ENCODE measurements at places on chromosomes 5 and 9. TPM values are rescaled to one million over a fixed set of nuclear protein-coding genes. Genes with fewer than 3 reads are reported as not detected.
A peak's percentile ranks its signal among the peaks of the same experiment; 100 is the strongest.

Gene CAVIN4
- total RNA-seq = 0.05 TPM

Gene RABGAP1
- total RNA-seq = 25.7 TPM

Gene PCDHA12
- total RNA-seq = 0.08 TPM

Gene CTSV
- 0.42 TPM for total RNA-seq

Gene RUSC2
- total RNA-seq = 2.1 TPM

Gene GMCL2
- total RNA-seq = not detected

Gene DRD1
- total RNA-seq = not detected

Gene SLC34A3
- total RNA-seq = not detected

Gene INSYN2B
- total RNA-seq = 0.08 TPM

Gene BTNL8
- total RNA-seq = 0.67 TPM

GRCh38 chr5:131488463-131488862, 146.6 kb downstream of the RAPGEF6 start:
- no peak for DNase-seq

- no peak for DNase-seq
Measured at GRCh38 chr9:79565245-79565644, 6.5 kb upstream of the TLE4 start.

GRCh38 chr9:13439685-13440476, 160.4 kb upstream of the MPDZ start:
- DNase-seq = no peak

- DNase-seq = no peak
Measured at GRCh38 chr9:70073756-70074155, 30.1 kb downstream of the MAMDC2 start.

- DNase-seq = no peak
Measured at GRCh38 chr9:36163786-36164170, 5.4 kb upstream of the CCIN start.

DNA sequence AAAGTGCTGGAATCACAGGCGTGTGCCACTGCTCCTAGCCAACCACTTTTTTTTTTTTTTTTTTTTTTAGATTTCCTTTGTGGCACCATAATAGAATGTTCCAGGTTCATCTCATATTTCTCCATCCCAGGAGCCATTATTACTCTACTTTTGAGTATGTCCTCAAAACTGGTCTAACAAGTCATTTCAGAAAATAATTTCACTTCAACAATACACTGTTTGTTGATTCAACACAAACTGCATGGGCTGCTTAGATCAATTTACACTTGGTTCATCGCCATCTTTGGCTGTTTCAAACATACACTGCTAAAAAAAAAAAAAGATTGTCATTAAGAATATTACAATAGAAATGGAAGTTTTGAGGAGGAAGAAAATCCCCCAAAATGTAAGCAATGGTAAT, 57.9 kb downstream of the CSNK1A1 start:
- no peak for DNase-seq

DNA sequence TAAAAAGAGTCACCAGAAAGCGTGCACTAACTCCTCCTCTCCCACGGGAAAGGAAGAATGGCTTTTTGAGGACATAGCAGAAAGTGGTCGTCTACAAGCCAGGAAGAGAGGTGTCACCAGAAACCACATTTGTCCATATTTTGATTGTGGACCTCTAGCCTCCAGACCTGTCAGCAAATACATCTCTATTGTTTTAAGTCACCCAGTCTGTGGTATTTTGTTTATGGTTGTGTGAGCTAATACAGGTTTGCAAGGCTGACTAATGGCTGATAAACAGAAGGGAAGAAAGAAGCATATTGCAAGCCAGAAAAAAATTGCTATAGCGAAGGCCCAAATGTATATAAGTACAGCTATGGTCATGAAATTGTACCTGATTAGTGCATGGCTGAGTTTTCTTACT, 21.4 kb downstream of the WDR70 start:
- DNase-seq = no peak

- DNase-seq = no peak
Measured at GRCh38 chr5:156824800-156825199, 25.3 kb upstream of the PPP1R2B start.

GRCh38 chr5:13580058-13580457, 364.4 kb downstream of the DNAH5 start:
- DNase-seq = no peak

DNA sequence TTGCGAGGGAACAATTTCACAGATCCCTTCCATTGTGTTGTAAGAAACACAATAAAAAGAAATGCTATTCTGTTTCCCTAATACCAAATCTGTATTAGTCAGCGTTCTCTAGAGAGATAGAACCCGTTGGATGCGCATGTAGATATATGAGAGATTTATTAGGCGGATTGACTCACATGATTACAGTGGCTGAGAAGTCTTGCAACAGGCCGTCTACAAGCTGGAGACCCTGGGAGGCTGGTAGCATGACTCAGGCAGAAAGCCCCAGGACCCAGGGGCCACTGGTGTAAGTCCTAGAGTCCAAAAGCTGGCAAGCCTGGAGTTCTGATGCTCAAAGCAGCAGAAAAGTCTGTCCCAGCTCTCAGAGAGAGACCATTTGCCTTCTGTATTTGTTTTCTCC, 18.4 kb upstream of the IL17B start:
- DNase-seq = no peak

- DNase-seq = no peak
Measured at GRCh38 chr9:128245421-128246151, 30.2 kb downstream of the GOLGA2 start.

DNA sequence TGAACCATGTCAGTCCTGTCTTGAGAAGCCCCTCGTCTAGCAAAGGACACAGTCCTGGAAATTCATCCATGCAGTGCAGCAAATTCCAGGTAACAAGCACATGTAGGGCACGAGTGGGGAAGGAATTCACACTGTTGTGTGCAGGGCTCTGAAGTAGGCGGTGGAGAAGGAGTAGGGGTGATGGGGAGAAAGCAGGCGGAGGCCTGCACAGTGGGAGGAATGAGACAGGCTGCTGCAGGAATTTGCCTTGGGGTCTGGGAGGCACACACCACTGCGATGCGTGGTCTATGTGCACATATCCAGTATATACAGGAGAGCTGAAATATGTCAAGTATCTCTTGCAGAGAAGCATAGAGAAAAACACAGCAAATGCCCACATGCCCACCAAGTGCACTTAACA, 249.2 kb upstream of the IRX2 start:
- DNase-seq = no peak

DNA sequence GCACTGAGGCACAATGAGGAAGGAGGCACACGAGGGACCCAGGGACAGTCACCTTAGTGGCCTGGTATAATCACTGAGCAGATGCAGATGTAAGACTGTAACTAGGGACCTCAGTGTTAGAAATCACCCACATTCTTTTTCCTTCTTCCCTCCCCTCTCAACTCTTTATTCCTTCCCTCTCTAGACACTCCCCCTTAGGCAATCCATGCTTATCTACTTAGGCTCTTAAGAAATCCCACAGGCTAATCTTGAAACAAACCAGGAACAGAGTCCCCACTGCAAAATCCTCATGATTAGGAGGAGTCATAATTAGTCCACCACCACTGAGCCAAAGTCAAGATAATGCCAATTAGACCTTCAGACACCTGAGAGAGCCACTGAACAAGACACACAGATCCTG, 84.7 kb downstream of the ELAVL2 start:
- DNase-seq = no peak

GRCh38 chr9:88396836-88397577, 8.8 kb downstream of the SPIN1 start:
- DNase-seq = no peak

DNA sequence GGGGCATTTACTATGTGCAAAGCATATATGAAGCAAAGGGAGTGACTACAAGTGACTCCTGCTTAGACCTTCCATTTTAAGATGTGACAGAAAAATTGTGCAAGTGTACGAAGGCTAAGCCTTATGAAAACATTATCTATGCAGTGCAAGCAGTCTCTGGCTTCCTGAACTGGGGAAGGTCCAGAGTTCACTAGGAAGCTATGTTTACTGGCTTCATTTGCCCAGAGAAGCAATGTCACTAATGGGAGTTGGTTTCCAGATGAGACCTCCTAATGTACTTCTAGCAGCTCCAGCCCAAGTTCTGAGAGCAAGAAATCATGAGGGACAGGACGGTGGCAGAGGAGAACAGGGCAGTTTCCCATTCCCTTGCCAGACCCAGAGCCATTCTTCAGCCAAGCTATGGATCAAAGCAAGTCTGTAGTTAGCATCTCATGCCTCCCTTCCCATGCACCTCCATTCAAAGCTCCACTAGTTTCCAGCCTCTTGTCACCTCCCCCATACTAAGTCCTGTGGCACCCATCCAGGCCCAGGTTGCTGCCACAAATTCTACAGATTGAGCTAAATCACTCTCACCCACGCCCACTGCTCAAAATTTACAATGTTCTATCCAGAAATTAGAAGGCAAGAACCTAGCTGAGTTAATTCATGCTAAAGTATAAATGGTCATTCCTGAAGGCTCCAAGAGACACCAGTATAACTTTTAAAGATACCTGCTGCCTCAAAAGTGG, 21.8 kb downstream of the MCTP1 start:
- no peak for DNase-seq

- no peak for DNase-seq
Measured at GRCh38 chr5:7678030-7678429, 172.9 kb downstream of the CFAP90 start.

DNA sequence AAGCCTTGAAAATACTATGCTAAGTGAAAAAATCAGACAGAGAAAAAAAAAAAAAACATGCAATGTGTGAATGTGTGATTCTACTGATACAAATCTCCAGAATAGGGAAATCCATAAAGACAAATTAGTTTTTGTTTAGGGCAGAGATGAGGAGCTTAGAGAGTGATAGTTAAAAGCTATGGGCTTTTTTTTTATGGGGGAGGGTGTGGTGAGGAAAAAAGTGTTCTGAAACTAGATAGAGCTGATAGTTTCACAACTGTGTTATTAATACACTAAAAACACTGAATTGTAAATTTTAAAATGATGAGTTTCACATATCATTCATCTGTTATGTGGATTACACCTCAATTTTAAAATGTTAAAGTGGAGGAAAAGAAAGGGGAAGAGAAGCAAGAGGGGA, 228.3 kb upstream of the ZNF462 start:
- DNase-seq = no peak

GRCh38 chr5:67161767-67162166, 34.8 kb downstream of the CD180 start:
- no peak for DNase-seq

GRCh38 chr9:33506626-33507370, 17.3 kb upstream of the ANKRD18B start:
- no peak for DNase-seq

GRCh38 chr5:175717837-175718236, 60.0 kb downstream of the HRH2 start:
- DNase-seq = no peak

DNA sequence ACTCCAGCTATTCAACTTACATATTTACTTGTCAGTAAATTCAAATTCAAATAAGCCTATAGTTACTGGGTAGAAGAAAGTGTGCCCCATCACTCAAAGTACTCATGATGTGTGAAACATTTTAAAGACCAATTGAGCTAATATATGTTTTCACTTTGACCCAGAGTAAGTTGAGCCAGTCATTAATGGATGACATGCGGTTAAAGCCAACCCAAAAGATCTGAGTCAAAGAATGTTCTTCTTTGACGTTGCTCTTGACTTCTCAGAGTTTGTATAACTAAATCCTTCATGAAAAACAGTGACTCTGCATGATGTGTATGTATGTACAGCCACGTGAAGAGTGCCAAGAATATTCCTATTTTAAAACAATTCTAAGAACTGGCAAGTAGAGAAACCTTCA, 237.4 kb downstream of the NR2F1-AS1 start:
- no peak for DNase-seq

- DNase-seq = peak; percentile 29
Measured at GRCh38 chr5:78547731-78548615, 100.6 kb downstream of the LHFPL2 start.

DNA sequence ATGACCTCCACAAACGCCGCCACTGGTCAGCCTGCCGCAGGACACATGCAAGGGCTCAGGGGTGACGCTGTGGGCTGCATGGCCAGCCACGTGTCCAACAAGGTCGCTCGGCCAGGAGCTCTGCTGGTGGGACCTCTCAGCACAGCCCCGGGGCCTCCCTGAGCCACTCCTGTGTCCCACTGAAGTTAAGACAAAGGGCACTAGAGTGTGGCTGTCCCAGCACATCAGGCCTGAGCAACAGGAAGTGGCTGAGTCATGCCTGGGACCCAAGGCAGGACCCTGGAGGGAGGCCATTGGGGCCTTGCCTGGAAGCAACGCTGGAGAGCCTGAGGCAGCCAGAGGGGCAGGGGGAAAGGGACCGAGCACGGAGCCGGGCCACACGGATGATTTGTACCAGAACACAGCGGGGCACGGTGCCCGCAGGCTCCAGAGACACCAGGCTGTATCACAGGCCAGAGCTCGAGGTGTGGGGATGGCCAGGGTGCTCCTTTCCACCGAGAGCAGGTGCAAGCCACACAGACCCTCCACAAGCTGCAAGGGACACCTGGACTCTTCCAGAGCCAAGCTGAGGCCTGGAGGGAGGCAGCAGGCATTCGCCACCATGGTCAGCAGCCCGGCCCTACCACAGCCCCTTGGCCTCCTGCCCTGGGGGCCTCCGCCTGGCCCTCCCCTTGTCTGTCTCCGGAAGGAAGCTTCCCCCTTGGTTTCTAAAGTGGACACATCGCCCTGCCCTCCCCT, 6.5 kb upstream of the TMEM210 start:
- DNase-seq = no peak

DNA sequence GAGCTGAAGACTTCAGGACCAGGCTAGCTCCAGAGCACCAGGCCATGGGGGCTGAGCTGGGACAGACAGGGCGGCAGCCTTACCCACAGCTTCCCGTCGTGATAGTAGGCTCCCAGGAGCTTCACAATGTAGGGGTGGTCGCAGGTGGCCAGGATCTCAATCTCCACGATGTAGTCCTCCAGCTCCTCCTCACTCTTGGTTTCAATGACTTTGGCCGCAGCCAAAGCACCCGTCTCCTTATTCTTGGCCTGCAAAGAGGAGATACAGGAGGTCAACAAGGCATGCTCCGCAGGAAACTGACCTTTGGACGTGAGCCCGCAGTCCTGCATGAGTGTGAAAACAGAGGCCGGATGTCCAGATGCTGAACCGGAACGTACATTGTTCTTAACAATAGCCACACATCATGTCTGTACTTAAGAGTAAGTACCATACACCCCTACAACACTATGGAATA, 31.5 kb downstream of the STK10 start:
- DNase-seq = no peak

DNA sequence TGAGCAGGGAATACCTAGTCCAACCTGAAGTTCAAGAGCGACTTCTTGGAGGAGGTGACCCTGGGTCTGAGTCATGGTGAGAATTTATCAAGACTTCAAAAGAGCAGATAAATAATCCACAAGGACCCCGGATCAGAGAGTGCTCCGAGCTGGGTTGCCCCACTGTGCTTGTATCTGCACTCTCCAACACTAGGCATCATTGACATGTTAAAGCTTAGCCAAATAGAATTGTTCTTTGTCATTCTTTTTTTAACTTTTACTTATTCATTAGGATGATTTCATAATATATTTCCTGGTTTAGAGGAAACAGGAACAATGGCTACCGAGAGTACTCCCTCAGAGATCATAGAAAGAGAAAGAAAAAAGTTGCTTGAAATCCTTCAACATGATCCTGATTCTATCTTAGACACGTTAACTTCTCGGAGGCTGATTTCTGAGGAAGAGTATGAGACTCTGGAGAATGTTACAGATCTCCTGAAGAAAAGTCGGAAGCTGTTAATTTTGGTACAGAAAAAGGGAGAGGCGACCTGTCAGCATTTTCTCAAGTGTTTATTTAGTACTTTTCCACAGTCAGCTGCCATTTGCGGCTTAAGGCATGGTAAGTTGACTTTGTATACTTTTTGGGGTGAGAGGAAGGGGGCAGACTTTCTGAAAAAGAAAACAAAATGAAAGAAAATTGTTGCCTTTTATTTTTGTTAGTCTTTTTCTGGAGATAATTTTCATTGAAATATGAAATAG, at the start of gene CARD6:
CARD6 (plus strand) TSS at position 300 of the 738 bp plus-strand sequence; CDS start at position 316, 16 bp downstream.
- DNase-seq = no peak

GRCh38 chr5:88236866-88237642, 31.6 kb downstream of the TMEM161B start:
- no peak for DNase-seq

Data from liver (tissue), 10 donors.